ENCODE measurements at places on chromosomes 7 and 10.

DNA sequence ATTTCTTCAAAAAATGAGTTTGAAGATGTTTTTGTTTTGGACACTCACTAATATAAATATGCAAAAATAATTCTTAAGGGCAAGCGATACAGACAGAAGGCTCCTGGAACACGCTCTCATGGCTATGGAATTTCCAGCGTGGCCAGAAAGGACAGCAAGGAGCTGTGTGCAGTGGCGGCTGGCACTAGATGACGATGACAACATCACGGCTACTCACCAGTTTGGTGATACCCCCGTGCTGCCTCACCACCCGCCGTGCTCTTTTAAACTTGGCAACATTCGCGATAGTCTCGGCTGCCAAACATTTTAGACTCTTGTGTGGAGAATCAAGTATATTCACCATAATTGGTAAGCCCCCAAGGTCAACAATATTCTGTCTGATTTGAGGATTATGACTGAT lies 54.9 kb downstream of the ODAD2 start:
- peak; percentile 97 for DNase-seq

DNA sequence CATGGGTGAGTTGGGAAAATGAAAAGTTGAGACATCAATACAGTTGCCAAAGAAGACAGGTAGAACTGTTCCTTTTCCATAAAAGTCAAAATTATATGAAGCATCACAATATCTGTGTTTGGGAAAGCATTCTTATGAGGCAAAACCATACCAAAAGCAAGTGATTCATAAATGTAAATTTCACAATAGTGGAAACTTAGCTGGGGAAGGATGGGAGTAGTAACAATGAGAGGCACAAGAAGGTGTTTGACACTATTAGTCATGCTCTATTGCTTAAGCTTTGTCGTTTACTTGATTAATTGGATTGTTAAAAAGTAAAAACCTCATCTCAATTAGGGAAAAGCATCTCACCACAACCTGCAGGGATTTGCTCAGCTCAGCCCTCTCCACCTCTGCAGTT lies 240.2 kb downstream of the C7orf25 start:
- DNase-seq = no peak

DNA sequence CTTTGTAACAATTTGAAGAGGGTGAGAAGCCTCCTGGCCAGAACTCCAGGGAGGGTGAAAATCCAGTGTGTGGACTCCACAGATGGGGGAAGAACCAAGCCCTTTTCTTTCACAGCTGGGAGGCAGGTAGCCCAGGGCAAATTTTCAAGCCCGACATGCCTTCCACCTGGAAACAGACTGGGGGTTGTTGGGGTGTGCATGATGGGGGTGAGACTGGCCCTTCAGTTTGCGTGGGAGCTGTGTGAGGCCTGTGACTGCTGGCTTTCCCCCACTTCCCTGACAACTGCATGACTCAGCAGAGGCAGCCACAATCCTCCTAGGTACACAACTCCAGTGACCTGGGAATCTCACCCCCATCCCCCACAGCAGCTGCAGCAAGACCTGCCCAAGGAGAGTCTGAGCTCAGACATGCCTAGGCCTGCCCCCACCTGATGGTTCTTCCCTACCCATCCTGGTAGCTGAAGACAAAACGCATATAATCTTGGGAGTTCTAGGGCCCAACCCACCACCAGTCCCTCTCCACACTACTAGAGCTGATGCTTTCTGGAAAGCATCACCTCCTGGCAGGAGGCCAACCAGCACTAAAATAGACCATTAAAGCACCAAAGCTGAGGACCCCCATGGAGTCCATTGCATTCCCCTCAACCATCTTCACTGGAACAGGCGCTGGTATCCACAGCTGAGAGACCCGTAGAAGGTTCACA lies 445.4 kb downstream of the TFEC start:
- no peak for DNase-seq

GRCh38 chr10:125824736-125825135 lies 1.4 kb downstream of the BCCIP start:
- peak; percentile 51 for DNase-seq

DNA sequence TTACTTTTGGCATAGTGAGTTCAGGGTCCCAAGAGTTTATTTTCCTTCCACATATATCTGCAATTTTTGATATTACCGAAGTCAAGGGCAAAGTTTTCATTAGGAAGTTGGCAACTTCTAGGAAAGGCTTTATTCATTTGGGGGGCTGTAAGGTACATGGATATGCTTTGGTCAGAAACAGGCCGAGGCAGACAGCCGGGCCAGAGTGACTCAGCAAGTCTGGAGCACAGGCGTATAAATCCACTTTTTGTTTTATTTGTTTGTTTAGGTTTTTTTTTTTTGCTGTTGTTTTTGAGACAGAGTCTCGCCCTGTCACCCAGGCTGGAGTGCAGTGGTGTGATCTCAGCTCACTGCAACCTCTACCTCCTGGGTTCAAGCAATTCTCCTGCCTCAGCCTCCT lies 3.7 kb downstream of the ZNF680 start:
- DNase-seq = peak; percentile 39

- no peak for DNase-seq
Observed at GRCh38 chr10:118108194-118109026, 61.7 kb upstream of the RAB11FIP2 start.

DNA sequence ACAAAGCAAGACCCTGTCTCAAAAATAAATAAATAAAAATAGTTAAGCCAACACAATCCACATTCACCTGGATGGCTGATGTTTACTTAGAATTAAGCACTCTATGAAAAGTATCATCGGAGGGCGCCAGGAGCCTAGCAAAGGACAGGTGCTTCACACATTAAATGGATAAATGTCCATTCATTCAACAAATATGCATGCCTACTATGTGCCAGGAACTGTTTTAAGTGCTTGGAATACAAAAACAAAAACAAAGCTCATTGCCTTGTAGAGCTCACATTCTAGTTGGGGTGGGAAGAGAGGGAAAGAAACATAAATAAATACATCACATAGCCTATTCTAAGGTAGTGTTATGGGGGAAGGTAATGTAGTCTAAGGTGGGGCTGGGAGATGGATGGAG lies 4.1 kb downstream of the BAIAP2L1 start:
- no peak for DNase-seq

DNA sequence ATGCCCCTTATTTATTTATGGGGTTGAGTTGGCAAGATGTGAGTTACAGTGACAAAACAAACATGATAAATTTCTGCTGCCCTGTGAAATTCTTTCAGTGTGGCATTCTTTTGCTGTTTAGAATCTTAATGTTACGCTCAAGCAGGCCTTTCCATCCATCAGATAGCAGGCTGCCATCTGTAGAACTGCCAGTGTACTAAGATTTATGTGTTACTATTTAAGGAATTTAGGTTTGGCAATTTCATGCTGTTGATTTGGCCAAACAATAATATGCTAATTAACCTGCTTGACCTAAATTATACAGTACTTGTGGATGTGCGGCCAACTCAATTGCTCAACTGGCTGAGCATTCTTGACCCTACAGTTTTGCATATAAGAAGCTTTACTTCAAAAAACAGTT lies 477.7 kb upstream of the TPK1 start:
- no peak for DNase-seq
